ENCODE measurements at places on chromosomes 5 and 9.
A peak's percentile ranks its signal among the peaks of the same experiment; 100 is the strongest.

- peak; percentile 19 for DNase-seq
These were observed 152.7 kb downstream of the SNX18 start for GRCh38 chr5:54670281-54670680.

GRCh38 chr9:93315118-93315517 is 131.2 kb downstream of the WNK2 start:
- no peak for DNase-seq

- DNase-seq, result no peak
These were observed 189.9 kb upstream of the VCAN start for GRCh38 chr5:83281658-83282057.

DNA sequence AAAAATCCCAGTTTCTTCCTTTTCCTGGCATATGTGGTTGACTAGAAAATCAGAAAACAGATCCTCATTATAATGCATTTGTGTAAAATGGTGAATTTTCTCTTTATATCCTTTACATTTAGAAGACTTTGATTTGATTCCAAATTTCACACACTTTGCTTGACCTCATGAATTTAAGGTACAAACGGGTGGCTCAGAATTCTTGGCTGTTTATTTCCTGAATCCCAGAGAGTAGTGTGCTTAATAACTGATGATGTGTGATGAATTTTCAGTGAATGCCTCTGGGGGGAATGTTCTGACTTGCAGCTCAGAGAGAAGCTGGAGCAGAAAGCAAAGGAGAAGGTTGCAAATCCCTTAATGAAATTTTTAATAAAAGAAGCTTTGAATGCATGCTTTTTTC is 126.8 kb downstream of the SPATA31D1 start:
- no peak for DNase-seq

DNA sequence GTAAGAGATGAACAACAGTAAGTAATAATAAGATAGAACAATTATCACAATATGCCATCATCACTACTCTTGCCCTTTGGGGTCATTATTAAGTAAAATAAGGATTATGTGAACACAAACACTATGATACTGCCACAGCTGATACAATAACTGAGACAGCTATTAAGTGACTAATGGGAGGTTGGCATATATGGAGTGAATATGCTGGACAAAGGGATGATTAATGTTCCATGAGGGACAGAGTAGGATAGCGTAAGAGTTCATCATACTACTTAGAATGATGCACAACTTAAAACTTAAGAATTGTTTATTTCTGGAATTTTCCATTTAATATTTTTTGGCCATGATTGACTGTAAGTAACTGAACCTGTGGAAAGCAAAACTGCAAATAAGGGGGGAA is 16.6 kb downstream of the POU5F2 start:
- DNase-seq, result no peak

DNA sequence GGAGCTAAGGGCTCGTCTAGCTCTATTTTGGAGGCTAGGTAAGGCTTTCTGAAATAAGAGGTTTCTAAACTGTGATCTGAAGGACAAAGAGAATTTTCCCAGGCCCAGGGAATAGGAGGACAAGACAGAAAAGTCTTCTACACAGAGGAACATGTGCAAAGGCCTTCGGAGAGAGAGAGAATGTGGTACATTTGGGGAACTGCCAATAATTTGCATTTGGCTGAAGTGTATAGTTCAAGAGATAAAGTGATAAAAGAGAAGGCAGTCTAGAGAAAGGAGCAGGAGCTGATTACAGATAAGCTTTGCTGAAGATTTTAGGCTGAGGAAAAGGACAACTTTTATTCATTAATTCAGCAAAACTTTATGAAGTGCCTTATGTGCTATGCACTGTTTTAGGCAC is 214.4 kb upstream of the ELL2 start:
- DNase-seq, result no peak

GRCh38 chr5:173624282-173624681 is 7.8 kb upstream of the BOD1 start:
- no peak for DNase-seq

DNA sequence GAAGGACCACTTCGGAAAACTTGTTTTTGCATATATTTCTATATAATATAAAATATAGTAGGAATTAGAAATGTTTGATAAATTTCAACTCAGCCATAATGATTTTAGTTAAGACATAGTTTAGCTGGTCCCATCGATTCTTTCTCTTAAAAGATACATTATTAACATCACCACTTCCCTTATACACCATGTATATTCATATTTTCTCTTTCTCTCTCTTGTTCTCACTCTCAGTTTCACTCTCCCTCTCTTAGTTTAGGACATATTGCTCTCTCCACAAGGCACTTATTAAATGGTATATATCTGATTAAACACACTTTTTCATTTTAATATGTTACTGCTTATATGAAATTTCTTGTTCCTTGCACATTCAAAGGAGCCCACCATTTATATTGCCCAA is 90.1 kb upstream of the RASEF start:
- no peak for DNase-seq

- no peak for DNase-seq
These were observed 59.5 kb downstream of the ZNF366 start for GRCh38 chr5:72447751-72448150.

DNA sequence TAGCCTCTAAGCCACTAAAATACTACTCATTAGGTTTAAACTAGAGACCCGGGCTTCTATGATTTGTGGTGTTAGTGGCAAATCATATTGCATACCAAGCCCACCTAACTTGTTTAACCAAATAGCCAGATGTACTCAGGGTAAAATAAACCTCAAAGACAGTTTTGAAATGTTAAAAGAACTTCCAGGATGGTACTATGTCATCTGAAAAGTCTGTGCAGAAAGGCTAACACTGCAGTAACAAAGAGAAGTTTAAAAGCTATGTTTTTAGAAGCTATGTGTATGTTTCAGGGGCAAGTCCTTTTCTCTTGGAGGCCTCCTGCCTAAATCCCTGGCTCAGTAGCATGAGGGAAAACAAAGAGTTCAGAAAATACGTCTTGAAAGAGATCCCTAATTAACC is 84.9 kb upstream of the IL7R start:
- no peak for DNase-seq

DNA sequence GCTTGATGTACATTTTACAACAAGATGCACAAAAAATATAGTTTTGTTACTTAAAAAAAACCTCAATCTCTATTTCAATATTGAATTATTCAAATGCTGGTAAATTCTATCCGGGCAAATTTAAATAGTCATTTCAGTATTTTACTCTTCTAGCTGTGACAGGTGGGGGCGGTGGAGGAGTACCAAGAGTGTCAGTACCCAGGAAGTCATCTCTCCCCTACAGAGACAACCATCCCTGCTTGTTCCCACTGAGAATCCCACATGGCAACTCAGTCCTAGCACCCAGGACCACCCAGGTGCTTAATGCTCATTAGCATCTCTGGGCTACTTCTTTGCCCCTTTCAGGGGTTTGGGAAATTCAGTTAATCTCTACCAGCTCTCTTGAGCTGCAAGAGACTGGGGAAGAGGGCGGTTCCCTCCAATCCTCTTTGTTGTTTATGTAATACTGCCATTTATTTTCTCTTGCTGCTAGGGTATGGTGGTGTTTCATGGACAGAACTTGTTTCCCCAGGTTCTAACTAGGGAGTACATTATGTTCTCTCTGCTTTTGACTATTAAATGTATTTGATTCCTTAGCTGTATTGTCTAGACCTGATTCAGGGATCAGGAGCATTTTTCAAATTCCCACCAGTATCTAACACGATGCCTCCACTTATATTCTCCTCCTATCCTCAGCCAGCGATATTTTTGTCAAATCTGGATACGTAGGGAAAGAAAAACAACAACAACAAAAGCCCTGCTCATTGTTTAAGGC is 122.5 kb downstream of the CDH18 start:
- no peak for DNase-seq

- DNase-seq, result no peak
These were observed 142.9 kb downstream of the TLE1 start for GRCh38 chr9:81546489-81546888.

GRCh38 chr9:134178768-134179551 is 14.6 kb upstream of the RNU6ATAC start:
- DNase-seq, result no peak

GRCh38 chr5:131984956-131985665 is 26.3 kb downstream of the ACSL6 start:
- no peak for DNase-seq

DNA sequence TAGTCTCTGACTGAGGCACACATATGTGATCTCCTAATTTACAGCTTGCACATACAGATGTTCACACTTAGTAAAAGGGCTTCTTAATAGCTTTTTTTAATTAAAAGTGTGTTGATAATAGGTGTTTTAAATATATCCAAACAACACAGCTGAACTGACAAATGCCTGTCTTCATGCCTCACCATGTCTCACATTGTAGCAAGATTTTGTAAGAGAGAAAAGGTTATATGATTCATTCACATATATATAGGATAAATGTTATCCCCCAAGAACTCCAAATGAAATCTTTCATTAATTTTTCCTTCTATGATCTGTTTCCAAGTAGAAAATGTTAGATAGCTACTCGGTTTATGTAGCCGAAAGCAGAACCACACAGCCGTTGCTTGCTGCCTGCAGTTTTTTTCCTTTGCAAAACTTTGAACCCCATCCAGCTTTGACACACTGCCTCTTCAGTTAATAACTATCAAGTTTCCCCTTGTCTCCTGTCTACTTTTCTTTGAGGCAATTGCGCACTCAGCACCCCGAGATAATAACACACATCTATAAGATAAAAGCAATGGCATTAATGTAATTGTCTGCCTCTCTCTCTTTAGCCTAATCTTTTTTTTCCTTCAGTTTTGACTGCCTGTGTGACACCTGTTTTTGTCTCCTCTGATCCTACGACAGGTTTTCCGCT is 299.2 kb downstream of the BNC2 start:
- DNase-seq, result no peak

DNA sequence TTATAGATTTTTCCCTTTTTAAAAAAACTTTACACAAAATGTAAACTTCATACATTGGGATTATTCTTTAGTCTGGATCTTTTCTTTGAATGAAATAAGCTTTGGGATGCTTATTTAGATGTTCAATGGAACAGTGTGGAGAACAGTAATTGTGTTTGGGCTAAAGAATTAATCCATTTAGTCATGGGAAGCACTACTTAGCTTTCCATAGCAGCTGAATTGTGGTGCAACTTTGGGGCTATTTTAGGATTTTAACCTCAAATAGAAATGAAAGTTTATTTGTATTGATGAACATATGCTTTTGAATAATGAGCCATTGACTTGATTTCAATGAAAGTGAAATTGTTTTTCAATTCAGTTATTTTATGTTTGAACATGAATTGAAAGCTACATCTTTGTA is 72.4 kb downstream of the ZCCHC7 start:
- no peak for DNase-seq

DNA sequence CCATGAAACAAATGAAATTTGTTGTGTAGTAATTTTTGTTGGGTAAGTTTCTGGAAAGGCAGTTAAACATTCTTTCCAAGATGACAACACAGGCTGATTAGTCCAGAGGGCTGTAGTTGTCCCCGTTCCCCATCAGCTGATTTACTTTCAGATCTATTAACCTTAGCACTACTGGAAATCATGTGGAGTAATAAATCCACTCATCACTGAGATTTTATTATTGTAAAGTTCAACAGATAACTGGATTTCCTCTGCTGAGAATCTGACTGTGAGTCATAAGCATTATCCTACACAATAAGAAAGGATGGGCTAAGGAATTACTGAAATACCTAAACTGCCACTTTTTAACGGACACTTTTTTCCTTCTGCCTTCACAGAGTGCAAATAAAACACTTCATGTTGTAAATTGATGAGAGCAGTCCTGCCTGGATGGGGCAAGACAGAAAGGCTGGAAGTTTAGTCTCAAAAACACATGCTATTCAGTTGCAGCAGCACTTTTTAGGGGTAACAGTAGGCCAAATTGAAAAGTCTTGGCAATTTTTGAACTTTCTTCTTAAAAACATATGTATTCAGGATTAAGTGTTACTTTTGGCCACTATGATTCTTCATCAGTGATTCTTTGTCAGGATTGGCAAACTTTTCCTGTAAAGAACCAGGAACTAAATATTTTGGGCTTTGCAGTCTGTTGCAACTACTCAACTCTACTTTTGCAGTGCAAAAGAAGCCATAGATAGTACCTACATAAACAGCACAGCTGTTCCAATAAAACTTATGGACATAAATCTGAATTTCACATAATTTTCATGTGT is 7.0 kb downstream of the STOM start:
- DNase-seq, result no peak

Data from NK-92 treated with Interleukin-12 subunit alpha and Interleukin-12 subunit beta, amount 100 ng/mL, for 24 hours (cell line).